ENCODE measurements at places on chromosomes 4 and X. TPM values are rescaled to one million over a fixed set of nuclear protein-coding genes. Genes with fewer than 3 reads are reported as not detected.

The SPP1 gene
- not detected for total RNA-seq

DNA sequence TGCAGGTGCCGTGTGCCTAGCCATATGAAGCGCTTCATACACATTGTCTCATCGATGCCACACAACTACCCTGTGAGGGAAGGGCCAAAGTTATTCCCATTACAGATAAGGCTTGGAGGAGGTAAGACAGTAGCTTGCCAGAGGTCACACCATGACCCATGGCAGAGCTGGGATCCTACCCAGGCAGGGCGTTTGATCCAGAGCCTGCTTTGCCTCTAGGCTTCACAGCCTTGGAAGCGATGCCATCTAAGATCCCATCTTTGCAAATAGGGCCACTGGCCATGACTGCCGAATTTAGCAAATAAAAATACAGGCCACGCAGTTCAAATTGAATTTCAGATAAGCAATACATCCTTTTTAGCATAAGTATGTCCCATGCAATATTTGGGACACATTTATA, 358.2 kb downstream of the BCOR start:
- DNase-seq, result no peak

DNA sequence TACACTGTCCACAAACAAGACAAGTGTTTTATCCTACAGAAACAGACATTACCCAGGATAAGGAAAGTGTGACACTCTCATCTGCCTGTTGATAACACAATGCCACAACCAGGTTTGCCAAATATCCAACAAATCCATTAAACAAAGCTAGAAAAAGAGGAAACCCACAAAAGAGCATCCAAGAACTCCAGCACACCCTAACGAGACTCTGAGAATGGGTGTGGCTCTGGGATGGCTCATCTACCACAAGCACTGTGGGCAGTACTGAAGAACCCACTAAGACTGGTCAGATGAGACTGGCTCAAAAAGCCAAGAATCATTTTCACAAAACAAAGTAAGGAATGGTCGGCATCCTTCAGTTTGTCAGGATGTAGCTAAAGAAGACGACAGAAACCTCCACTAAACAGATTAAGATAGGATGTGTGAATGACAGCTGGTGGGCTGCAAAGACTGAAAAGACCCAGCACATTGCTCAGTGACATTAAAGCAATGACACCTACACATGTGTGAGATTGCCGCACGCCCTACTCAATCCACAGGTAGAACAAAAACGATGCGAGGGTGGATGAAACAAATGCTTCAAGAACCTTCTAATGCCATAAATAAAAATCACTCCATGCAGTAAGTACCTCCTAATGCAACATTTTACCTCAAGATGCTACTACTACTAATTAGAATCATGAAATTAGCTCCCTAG, 14.7 kb downstream of the ATP8A1 start:
- DNase-seq, result no peak

- DNase-seq, result no peak
These were observed 15.2 kb downstream of the EFNB1 start for GRCh38 chrX:68843992-68844391.

The TRAPPC11 gene
- total RNA-seq, result 35.6 TPM

DNA sequence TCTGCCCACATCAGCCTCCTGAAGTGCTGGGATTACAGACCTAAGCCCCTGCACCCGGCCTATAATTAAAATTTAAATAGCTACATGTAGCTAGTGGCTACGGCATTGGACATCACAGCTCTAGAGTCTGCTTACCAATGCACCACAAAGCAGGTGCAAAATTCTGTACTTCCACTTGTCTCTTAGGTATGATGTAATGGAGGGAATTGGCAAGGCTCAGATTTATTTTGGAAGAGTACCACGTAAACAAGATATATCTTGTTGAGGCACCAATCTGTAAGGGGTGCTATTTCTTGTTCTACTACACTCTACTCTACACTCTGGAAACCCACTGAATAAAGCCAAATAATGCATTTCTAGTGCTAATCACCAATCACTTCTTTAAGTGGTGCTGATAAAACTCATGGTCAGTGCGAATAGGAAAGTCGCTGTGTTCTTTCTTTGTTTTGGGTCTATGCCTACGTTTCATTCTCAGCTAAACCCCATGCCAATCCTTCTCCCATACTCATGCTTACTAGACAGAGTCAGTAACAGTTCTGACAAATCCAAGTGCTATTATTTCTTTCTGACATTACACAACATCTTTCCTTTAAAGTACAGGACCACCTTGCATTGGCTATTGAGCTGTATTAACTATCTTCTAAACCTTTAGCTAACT, 92.3 kb downstream of the GC start:
- DNase-seq, result no peak

DNA sequence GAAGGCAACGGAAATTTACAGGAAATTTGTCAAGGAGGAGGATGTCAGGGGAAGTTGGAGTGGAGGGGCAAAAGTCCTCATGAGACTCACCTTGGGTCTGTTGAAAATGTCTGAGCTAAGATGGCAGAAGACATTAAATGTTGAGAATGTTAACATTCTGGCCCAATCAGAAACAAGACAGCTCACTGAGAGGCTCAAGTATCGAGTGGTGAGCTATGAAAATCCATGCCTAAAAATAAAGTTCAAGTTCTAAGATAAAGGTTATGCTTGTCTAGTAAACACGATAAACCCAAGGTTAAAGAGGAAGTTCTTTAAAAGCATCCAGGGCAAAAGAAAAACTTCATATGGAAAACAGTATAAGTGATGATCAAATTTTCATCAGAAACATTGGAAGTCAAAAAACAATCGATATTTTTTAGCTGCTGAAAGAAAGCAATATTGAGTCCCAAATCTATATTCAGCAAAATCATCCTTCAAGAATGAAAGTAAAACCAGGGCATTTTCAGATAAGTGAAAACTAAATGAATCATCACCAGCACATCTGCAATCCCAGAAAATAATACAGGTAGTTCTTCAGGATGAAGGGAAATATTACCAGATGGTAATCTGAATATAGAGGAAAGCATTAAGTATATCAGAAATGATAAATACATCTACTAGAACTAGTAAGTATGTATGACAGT, 462.4 kb downstream of the TLL1 start:
- no peak for DNase-seq

DNA sequence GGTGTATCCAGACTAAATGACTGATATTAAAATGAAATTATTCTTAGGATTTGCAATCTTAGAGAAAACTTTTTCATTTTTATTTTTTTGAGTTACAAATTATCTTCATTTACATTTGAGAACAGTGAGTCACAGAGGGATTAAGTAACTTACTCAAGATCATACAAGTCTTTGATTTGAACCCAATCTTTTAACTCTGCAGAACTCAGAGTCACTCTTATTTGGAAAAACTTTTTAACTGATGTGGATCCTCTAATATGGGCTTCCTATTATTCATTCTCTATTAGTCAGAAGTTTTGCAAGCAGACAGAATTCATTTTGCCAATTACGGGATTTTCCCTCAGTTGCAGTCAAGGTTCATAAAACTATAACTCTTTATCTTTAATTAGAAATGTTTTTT, 20.1 kb downstream of the HPRT1 start:
- no peak for DNase-seq

- DNase-seq, result no peak
These were observed 753.3 kb downstream of the ADGRL3 start for GRCh38 chr4:61953386-61953785.

The HHIP gene
- total RNA-seq, result 217 TPM

DNA sequence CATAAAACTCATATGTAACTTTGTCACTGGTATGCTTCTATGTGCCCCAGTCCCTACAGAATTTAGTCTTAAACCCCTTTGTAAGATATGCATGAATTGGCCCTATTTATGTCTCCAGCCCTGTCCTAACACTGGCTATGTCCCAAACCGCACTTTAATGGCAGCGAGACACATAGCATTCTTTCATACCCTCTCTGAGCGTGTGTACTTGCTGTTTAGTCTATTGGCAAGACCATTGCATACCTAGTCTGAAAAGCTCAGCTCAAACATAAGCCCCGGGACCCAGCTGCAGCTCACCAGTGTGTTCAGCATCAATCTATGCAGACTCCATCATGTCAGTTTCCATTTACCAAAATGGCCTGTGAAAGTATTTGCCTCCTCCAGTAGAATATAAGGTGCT, 1018.4 kb upstream of the TENM3 start:
- no peak for DNase-seq

The BRS3 gene
- not detected for total RNA-seq

- DNase-seq, result no peak
These were observed 710.6 kb upstream of the HS3ST1 start for GRCh38 chr4:12139296-12139695.

GRCh38 chrX:139725720-139726119, 17.8 kb upstream of the MCF2 start:
- DNase-seq, result no peak

DNA sequence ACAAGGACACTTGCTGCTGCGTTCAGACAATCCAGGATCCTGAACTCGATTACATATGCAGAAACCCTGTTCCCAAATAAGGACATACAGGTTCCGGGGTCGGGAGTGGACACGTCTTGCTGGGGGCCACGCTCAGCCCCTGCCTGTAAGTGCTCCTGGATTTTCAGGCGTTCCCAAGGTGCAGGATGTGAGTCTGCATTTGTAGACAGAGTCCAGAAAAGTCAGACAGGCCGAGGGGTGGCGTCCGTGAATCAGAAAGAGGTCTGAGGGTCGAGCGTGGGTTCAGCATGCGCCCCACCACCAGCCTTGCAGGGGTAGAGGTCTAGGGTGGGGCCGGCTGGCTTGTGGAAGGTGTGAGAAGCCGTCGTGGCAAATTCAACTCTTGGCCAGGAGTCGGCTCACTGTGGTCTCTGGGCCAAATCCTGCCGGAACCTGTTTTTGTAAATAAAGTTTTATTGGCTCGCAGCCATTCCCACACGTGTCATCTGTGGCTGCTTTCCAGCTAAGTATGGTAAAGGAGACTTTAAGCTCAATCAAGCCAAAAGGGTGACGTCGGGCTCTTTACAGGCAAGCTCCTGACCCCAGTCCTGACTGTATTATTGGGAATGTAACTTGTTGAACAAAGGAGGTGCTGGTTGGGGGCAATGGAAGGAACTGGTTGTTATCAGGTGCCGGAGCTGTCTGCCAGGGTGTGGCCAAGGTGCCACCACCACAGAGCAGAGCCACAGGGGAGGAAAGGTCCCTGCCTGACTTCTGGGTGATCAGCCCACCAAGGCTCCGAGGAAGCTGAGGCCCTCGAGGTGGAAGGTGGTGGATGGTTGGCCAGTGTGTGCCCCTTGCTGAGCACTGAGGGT, 7.4 kb downstream of the DOK7 start:
- DNase-seq, result no peak

The CHST7 gene
- 33.4 TPM for total RNA-seq

GRCh38 chr4:8502836-8503585, 62.4 kb downstream of the TRMT44 start:
- no peak for DNase-seq

The TMEM35A gene
- 3.1 TPM for total RNA-seq

GRCh38 chrX:39016556-39016955, 215.3 kb downstream of the MID1IP1 start:
- no peak for DNase-seq

DNA sequence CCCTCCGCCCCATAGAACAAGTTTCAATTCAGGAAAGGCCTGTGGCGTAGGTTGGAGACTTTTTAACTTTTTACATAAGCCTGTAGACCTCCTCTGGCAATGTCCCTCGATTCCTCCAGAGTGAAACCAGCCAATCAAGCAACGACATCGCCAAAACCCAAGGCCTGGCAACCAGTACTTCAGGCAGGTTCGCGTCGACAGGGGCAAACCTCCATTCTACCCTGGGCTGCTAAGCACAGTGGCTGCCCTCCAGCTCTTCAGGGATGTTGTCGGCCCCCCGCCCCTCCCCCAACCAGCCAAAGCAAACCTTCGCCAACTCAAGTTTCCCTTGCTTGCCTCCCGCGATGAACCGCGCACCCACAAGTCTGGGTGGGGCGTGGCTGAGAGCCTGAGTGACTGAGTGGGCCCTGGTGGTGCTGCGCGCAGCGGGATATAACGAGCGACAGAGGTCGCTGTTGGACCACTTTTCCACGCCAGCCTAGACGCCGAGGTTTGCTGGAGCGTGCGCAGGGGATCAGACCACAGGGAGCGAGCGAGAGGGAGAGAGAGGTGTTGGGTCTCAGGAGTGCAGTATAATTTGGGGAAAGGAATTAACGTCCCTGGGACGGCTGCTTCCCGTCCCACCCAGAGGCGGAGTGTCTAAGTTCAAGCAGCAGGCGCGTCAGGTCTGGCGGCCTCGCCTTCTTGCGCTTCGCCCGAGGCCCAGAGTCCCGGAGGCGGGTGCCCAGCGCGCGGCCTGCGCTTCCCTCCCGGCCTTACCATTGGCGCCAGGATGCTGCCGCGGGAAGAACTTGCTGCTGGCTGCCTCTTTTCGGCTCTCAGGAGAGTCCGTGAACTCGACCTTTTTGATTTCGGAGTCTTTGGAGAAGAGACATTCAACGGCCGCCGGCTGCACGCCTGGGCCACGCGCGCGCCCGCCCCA, 9.0 kb upstream of the PITX2 start:
- peak; percentile 29 for DNase-seq

DNA sequence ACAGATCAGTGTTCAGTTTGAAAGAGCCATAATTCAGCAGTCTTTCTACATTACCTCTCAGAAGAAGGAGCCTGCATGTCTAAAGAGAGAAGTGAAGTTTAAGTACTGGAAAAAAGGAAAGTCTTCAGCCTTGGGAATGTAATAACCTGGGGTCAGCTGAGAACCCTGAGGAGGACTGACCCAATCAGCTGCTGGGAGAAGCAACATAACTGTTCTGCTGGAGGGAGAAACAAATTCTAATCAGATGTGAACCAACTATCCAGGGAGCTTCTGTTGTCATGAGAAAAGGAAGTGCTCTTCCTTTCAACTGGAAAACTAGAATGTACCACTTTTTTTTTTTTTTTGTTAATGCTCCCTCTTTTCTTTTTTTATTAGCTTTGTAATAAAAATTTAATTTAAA, 64.5 kb upstream of the PDE5A start:
- DNase-seq, result no peak

GRCh38 chr4:60089546-60090273, 1110.4 kb upstream of the ADGRL3 start:
- DNase-seq, result no peak

DNA sequence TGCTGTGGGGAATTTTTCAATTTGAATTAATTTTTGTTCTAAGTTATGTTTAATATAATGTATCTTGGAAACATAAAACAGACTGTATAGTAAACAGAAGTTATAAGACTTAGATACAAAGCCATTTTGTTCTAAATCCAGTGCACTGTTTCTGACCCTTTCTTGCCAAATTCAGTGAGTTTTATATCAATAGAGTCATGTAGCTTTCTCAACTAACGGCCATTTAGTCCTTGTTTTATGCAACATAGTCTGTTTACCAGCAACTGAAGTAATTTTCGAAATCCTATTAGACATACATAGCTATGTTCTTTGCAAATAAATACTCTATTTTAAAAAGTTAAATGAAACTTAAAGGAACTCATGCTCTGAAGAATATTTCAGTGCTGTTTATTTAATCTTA, 242.8 kb downstream of the ADGRL3 start:
- no peak for DNase-seq

GRCh38 chr4:137655302-137655701, 123.0 kb upstream of the PCDH18 start:
- no peak for DNase-seq

The NEIL3 gene
- 8.1 TPM for total RNA-seq

DNA sequence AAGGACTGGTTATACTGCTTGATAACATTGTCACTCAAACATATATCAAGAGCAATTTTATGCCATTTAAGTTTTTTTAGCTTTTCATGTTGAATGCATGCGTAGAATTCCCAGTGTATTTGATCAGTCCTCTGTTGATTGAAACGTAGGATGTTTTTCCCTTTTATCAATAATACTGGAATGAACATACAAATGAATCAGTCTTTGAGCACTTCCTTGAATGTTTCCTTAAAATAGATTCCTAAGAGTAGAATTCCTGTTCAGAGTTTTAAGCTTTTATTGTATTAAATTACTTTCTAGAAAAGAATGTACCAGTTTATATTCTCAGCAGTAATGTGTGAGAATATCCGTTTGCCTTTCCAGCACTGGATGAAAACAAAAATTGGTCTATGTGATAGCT, 37.8 kb downstream of the ADD1 start:
- DNase-seq, result no peak

Data from pulmonary artery endothelial cell (primary cell).